ENCODE measurements at places on chromosomes 7 and 10.

GRCh38 chr7:87895363-87895762 is 19.1 kb downstream of the DBF4 start:
- DNase-seq: no peak

DNA sequence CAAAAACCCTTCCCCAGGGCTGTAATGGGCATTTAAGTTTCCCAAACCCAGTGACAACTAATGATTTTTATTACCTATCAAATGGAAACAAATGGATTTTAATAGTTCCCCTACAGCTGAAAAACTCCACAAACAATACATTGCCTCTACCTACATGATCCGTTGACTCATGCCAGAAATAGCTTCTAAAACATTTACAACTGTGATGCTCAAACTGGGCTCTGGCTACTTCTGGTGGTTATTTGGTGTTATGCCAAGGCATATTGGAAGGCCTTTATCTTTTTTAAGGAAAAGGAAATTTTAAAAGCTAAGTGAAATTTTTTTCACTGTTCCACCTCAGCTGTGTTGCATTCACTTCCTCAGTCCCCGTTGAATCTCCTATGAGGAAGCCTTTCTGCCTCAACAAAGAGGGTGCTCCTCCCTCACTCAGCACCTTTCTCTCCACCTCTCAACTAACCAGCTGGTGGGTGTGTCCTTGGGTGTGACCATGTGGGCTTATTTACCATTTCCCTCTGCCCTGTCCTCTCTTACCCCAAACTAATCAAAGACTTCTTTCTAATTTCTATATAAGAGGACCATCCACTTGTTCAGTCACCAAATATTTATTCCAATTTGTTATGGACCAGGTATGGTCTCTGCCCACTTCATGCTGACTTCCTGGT is 82.9 kb downstream of the PRTFDC1 start:
- no peak for DNase-seq

- DNase-seq: no peak
Measured at GRCh38 chr7:35967366-35968139, 166.7 kb downstream of the SEPTIN7 start.

DNA sequence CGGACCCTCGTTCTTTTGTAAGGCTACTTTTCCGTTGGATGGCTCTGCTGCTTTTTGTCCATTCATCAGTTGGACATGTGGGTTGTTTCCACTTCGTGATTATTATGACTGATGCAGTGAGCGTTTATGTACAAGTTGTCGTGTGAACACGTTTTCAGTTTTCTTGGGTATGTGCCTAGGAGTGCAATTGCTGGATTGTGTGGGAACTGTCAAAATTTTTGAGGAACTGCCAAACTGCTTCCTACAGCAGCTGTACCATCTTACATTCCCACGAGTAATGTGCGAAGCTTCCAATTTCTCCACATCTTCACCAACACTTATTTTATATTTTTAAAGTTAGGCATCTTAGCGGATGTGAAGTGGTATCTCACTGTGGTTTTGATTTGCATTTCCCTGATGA is 10.4 kb downstream of the FKBP6 start:
- DNase-seq: no peak

- DNase-seq: no peak
Measured at GRCh38 chr7:126702242-126703016, 550.3 kb downstream of the GRM8 start.

GRCh38 chr7:106807474-106807873 is 57.6 kb upstream of the PIK3CG start:
- no peak for DNase-seq

- peak; percentile 23 for DNase-seq
Measured at GRCh38 chr10:131790021-131790420, 110.8 kb upstream of the PPP2R2D start.

- no peak for DNase-seq
Measured at GRCh38 chr7:96014617-96015016, 242.3 kb downstream of the DYNC1I1 start.

- no peak for DNase-seq
Measured at GRCh38 chr7:128171-129080, 63.9 kb upstream of the FAM20C start.

GRCh38 chr10:97718659-97719142 is 5.2 kb downstream of the MARVELD1 start:
- no peak for DNase-seq

DNA sequence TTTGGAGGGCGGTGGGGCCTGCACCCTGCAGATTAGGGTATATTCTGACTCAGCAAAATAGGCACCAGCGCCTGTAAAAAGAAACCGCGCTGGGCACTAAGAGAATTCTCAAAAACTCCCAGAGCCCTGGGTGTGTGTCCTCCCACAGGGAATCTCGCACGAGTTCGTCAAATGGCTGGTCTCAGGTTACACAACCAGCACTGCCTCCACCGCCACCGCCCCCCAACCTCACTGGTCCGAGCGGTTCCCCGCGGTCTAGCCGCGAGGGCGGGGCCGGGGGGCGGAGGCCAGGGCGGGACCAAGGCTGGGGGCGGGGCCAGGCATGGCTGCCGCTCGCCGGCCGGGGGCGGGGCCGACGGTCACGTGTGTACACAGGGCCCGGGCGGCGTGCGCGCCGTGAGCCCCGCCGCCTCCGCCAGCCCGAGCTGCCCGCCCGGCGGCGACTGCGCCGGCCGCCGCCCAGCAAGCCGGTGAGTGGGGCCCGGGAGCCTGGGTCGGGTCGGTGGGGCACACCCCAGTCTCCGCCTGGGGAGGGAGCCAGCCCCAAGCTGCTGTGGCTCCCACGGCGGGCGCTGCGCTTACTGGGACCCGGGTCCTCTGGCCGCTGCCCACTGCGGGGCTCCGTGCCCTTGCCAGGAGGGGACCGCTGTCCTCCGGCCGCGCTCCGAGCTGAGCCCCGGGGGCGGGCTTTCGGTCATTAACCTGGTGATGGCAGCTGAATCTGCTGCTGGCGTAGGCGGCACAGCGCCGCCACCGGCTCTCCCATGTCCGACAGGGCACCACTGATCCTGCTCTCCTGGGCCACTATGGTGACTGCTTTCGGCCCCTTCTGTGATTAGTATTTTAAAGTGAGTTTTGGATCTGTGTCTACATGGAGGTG is at the start of gene GPR146:
Gene GPR146, plus strand, starts transcription at position 358 of the 880 bp plus-strand sequence. CDS start 12,970 bp downstream, outside the sequence.
- DNase-seq: peak; percentile 95

DNA sequence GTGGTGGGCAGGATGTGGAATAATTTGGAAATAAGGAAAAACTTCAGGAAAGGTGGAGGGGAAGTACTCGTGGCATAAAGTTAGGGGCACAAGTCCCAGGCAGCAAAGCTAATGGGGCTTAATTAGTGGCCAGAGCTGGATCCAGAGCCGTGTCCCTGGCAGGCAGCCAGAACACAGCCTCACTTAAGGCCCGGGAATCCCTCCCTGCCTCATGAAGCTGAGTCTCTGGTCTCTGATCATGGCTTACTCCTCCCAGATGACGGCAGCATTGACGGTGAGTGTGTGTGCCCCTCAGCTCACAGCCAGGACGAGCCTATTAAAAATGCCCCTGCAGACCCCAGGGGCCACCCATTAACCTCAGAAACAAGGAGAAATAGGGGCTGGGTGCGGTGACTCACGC is 48.2 kb upstream of the NPTX2 start:
- DNase-seq: no peak

DNA sequence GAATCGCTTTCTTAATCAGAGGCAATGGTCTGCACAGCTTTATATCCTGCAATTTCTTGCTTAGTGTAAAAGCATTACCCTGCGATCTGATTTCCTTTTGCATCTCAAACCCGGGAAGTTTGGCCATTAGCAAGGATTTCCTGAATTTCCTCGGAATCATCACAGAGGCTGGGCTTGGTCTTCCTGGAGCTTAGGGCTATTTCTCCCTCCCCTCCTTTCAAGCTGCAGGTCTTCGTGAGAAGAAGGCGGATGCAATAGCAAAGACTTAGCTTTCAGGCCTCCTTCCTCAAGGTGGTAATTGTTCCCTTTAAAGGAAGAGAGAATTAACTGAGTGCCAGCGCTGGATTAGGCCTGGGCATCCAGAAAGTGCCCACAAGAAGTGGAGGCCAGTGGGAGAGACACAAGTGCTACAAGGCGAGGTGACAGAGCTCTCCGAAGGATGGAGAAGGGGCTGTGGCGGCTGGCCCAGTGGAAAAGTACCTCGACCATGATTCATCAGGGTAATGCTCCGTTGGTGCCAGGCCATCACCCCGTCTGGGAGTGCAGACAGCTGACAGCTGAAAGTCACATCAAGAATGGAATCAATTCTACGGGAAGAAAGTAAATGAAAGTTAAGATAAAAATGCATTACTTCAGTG is 4.0 kb upstream of the ARMS2 start:
- DNase-seq: no peak

DNA sequence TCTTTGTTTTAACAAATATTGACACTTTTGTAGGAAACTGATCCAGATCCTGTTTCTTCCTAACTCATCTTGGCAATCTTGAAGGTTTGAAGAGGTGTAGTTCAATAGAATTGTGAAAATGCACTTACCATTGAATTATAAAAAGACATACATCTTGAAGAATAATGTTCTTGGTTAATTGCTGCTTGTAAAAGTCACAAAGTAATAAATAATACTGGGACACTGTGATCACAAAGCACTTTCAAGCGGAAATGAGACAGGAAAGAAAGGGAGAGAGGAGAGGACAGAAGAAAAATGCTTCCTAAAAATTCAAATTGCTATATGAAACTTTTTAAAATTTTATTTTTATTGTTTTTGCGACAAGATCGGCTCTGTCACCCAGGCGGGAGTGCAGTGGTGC is 15.2 kb upstream of the NFE2L3 start:
- DNase-seq: no peak

GRCh38 chr10:113096128-113096996 is 146.3 kb downstream of the TCF7L2 start:
- no peak for DNase-seq

- DNase-seq: no peak
Measured at GRCh38 chr10:76905251-76905650, 732.4 kb downstream of the KCNMA1 start.

GRCh38 chr7:26388256-26388655 is 96.6 kb downstream of the SNX10 start:
- no peak for DNase-seq

- no peak for DNase-seq
Measured at GRCh38 chr10:95759233-95759826, 3.4 kb downstream of the ENTPD1 start.

DNA sequence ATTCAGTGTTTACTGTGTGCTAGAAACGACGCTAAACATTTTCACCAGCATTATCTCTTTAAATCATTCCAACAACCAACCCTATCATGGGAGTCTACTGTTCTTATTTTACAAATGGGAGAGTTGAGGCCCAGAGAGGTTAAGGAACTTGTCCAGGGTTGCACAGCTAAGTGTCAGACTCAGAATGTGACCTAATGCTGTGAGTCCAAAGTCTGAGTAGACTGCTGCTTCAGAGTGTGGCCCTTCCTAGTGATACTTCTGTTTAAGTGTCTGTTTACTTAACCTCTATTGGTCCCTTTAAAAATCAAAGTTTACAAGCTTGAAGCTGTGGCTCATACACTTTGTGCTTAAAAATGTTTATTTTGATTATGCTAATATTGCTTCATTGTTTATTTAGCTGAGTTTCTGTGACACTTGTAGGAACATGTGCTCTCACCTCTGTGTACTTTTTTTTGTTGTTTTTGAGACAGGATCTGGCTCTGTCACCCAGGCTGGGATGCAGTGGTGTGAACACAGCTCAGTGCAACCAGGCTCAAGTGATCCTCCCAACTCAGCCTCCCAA is 84.4 kb upstream of the SYPL1 start:
- no peak for DNase-seq

DNA sequence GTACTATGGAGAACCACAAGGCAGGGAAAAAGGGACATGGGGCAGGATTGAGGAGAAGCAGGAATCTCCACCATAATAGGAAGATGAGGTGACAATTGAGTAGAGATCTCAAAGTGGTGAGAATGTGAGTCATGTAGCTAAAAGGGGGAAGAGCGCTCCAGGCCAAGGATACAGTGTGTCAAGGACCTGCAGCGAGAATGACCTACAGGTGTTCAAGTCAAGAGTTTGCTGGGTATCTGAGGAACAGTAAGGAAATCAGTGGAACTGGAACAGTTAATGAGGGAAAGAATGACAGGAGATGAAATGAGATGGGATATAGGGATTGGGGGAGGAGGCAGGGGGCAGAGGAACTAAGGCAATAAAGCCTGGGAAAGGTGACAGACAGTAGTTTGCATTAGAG is 33.6 kb downstream of the SFR1 start:
- DNase-seq: no peak

- DNase-seq: no peak
Measured at GRCh38 chr7:91446819-91447218, 182.6 kb downstream of the FZD1 start.

DNA sequence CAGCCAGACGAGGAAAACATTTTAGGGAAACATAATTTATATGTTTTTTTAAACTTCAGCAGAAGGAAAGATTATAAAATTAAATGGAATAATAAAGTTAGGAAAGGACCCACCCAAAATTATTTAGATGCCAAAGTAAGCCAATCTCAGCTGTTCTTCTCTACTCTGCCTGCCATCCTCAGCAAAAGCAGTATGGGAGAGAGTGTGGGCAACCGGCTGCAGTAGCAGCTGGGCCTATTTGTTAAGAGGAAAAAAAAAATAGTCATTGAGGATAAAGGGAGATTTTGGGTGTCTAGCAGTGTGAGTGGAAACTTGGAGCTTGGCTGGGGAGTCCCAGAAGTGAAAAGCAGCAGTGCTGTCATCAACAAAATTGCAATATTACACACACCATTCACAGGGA is 15.4 kb downstream of the SEMA3E start:
- DNase-seq: no peak

DNA sequence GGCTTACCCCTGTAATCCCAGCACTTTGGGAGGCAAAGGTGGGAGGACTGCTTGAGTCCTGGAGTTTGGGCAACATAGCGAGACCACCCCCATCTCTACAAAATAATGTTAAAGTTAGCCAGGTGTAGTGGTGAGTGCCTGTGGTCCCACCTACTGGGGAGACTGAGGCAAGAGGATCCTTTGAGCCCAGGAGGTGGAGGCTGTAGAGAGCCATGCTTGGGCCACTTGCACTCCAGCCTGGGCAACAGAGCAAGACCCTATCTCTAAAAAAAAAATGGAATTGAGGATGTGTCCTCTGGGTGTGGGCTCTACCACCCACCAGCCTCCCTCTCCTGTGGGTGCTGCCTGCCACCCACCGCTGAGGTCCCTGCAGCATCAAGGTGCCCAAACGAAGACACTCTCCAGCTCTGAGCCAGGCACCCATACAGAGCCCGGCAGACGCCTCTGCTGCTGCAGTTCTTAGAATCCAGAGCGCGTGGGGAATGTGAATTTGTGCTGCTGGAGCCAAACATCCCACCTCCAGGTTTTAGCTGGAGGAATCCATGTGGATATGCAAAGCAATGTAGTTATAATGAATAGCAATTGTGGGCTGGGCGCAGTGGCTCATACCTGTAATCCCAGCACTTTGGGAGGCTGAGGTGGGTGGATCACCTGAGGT is 176.0 kb upstream of the TNRC18 start:
- no peak for DNase-seq

- DNase-seq: no peak
Measured at GRCh38 chr10:58360412-58361004, 24.7 kb upstream of the TFAM start.

DNA sequence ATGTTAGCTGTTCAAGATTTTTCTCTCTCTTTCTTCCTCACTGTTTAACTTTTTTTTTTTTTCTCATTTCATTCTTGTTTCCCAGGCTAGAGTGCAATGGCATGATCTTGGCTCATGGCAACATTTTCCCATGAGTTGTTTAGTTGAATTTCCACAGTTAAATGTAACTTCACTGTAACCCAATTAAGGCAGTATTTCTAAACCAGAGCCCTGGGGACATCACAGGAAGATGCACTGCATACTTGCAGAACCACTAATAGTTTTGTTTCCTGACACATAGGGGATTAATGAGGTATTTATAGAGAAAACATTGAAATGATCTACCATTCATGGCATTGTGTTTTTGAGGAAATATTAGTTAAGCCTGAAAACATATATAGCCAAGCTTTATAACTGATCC is 795.6 kb upstream of the GHITM start:
- DNase-seq: no peak
